DMS79 treated with DMSO at 0.1 percent for 48 hours (cell line): ENCODE measurements at places on chromosomes 12 and 14.

GRCh38 chr12:92802906-92803305 lies 100.1 kb downstream of the PLEKHG7 start:
- DNase-seq: no peak

DNA sequence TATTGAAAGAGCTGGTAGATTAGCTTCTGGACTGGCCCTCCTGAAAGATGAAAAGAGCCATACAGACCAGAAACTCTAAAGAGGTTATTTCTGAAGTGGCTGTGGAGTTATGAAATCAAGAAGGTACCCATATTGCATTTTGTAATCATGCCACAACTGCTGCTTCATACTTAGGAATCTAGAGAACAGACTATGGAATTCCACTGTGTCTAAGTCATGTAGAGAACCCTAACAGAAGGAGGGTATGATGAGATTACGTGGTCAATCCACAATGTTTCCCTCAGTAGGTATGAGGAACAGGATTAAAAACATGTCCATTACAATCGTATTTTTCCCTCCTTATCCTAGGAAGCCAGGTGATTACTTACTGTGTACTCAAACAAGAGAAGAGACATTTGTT lies 708.8 kb downstream of the RERGL start:
- no peak for DNase-seq

DNA sequence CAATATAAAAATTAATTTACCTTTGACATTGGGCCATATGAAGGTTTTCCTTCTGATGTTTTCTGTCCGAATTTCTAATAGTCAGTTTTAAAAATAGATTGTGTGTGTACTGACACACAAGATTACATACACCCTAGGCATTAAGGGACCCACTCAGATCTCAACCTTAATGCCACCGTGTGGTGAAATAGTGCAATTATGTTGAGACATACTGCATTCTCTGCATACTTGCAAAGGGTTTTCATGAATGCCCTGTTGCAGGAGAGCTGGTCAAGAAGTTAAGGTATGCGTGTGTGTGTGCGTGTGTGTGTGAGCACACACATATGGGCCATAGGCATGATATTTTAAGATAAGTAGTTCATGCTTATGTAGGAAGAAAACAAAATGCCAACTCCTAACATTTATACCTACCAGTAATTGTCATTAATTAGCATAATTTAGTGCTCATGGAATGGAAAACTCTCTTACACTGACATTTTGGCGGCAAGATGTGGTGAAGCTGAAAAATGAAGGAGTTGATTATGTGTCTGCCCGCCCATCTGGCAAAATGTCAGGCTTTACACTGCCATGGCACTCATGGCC lies 58.8 kb downstream of the PIK3C2G start:
- no peak for DNase-seq

DNA sequence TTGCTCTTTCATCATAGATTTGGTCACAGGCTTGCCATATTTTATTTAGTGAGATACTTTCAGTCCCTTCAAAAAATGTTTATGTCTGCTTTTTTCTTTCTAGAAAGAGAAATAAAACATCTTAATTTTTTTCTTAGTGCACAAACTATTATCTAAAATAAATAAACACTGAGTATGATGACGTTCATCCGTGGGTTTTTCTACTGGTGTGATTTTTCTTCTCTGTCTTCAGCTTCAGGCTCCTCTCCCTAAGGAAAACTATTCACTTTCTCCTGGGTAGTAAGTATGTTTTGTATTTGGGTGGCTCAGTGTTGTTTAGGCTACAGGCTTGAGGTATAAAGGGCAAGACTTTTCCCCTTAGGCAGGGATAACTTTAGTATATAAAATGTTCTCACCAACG lies 154.7 kb downstream of the DACT1 start:
- DNase-seq: no peak

GRCh38 chr12:32344047-32344446 lies 55.3 kb upstream of the FGD4 start:
- no peak for DNase-seq

DNA sequence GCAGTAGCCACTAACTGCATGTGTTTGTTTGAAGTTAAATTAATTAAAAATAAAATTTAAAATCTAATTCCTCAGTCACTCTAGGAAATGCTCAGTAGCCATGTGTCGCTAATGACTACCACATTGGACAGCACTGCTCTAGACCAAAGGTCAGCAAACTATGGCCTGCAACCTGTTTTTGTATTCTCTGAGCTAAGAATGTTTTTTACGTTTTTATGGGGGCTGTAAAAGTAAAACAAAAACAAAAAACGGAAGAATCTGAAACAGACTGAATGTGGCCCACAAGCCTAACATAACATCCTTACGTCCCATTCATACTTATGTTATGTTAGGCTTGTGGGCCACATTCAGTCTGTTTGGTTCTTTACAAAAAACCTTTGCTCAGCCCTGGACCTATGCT lies 57.8 kb downstream of the LIN52 start:
- no peak for DNase-seq

DNA sequence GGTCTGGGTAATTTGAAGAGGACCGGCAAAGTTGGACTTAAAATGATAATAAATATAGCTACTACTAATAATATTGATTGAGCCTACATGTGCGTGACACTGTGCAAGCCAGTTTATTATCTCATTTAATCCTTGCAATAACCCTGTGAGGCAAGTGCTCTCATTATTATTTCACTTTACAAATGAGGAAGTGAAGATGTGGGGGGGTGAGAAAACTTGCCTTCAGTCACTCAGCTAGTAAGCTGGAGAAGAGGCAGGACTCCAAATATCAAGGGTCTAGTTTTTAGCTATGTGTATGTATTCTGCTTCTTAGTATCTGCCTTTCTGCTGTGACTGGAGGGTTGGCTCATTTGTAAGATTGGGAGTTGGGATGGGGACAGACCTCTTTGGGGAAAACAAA lies 39.2 kb downstream of the NPAS3 start:
- no peak for DNase-seq

GRCh38 chr12:75184516-75184915 lies 25.1 kb downstream of the KCNC2 start:
- DNase-seq: no peak
